ENCODE measurements at places on chromosomes 4 and X. TPM values are rescaled to one million over a fixed set of nuclear protein-coding genes. Genes with fewer than 3 reads are reported as not detected.

Gene CSAG2
- total RNA-seq: not detected

Gene GRSF1
- 61.1 TPM for total RNA-seq

Gene SMPX
- total RNA-seq: not detected

Gene MAGEB17
- total RNA-seq: not detected

Gene PTTG2
- 2.2 TPM for total RNA-seq

Gene RCHY1
- total RNA-seq: 28.5 TPM
